ENCODE measurements at places on chromosomes 3 and 15.

- DNase-seq, result no peak
Measured at GRCh38 chr15:86915811-86916331, 836.2 kb downstream of the AGBL1 start.

DNA sequence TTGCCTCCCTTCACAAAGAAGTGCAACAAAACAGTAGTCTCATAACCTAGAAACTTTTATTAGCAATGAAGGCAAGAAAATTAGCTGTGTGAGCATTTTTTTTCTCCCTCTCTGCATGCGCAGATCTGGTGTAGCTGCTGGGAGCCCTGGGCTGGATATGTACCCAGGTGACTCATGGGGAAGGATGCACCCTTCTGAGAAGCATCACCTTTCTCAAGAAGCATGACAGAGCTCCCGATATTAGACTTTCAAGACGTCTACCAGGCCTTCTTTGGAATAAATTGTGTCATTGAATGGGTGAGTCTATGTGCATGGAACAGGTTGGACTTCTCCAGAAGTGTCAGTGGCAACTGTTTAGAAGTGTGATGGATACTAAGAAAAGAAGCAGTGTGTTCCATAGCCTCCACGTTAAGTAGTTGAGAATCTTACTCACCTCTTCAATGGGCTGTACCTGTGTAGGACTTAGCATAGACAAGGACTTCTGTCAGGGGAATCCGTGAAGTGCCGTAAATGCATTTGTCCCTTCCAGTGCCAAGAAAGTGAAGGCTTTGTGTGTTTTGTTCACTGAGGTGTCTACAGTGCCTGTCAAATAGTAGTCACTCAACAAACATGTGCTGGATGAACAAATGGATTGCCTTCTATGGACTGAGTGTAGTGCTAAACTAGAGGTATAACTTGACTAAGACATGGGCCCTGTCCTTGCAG lies 47.7 kb upstream of the RASGRP1 start:
- no peak for DNase-seq

GRCh38 chr3:20503394-20504082 lies 317.5 kb upstream of the SGO1 start:
- no peak for DNase-seq

- no peak for DNase-seq
Measured at GRCh38 chr15:61700803-61701202, 359.4 kb downstream of the VPS13C start.

Data from SJSA1 (cell line).